GOT3 (cell line): ENCODE measurements at places on chromosomes 3 and 15.

DNA sequence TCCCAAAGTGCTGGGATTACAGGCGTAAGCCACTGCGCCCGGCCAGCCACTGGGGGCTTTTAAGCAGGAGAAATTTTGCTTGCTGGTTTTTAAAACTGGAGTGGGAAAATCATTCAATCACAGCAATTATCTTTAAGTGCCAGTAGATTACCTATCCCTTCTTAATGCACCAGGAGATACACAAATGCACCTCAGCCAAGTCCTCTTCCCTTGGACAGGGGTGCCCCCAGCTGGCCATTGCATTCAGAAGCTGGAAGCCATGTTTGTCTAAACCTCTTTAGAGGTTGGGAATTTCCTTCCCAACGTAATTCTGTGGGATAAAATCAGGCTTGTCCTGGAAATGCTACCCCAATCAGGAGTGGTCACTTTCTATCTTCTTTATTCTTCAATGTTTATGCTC, 26.6 kb downstream of the MIX23 start:
- no peak for DNase-seq

GRCh38 chr3:184630861-184631471, 69.4 kb downstream of the EPHB3 start:
- no peak for DNase-seq

GRCh38 chr3:176469694-176470205, 727.5 kb downstream of the TBL1XR1 start:
- no peak for DNase-seq

DNA sequence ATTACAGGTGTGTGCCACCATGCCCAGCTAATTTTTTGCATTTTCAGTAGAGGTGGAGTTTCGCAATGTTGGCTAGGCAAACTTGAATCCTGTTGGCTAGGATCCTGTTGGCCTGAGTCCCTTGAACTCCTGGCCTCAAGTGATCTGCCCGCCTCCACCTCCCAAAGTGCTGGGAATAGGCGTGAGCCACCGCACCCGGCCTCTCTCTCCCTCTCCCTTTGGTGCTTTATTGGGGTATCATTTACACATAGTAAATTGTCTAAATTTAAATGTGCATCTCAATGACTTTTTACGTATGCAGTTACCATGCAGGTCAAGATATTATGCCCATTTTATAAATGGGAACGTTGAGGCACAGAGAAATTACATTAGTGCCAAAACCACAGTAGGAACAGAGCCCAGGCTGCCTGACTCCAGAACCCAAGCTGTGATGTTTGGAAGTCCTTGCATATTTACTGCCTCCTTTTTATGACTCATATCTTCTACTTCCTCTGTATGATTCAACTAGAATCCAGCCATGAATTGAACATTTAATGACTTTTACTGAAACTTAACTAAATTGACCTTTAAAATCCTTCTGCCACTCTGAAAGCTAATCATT, 34.0 kb upstream of the RPP14 start:
- no peak for DNase-seq

GRCh38 chr3:15708882-15709677, 88.7 kb downstream of the ANKRD28 start:
- no peak for DNase-seq

DNA sequence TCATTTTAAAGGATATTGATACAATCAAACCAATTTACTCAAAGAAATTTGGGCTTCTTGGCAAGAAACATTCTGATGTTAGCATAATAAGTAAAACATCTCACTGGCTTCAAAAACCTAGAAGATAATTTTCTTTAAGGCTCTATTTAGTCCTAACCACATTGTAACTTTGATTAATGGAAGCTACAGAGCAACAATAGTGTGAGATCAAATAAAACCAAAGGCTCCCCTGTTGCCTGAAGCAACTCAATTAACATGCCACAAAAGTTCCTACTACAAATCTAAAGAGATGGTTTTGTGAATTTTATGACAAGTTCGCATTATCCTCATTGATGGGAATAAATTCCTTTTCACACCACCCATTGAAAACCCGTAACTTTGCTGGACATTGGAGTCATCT, 5.9 kb downstream of the DPH6 start:
- no peak for DNase-seq

GRCh38 chr3:99645277-99646106, 7.1 kb downstream of the COL8A1 start:
- no peak for DNase-seq

DNA sequence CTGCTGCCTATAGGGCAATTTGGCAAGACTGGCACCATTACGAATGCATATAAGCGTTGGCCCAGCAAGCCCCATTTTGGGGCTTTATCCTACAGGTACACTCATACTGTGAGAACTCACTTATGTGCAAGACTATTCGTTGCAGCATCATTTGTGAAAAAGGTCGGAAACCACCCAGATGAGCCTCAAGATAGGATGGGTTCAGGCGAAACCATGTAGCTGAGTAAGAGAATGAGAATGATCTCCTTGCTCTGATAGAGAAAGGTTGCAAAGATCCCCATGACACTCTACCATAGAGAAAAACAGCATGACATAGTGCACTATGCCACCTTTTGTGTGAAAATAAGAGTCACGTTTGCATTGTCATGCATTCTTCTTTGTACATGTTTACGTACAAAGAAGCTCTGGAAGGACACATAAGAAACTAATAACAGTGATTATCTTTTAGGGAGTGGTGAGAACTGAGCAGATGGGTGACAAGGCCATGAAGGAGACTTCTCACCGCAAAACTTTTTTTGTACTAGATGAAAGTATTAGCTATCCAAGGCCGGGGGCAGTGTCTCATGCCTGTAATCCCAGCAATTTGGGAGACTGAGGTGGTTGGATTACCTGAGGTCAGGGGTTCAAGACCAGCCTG, 50.0 kb downstream of the RHCG start:
- no peak for DNase-seq

DNA sequence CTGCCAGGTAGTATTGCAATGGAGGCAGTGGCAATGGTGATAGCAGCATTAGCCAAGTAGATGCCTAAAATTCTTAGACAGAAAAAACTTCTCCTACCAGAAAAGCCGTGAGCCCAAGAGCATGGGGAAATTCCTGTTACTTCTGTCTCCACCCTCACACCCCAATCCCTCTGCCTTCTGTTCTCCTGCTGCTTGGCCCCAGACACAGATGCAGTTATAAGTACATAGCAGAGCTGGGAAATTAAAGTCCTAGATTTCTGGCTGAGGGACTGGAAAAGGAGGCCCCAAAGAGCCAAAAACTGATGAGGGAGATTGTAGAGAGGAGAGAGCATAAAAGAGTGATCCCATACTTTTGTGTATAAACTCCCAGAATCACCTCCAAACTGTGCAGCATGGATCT, 166.9 kb downstream of the SMAD6 start:
- no peak for DNase-seq

DNA sequence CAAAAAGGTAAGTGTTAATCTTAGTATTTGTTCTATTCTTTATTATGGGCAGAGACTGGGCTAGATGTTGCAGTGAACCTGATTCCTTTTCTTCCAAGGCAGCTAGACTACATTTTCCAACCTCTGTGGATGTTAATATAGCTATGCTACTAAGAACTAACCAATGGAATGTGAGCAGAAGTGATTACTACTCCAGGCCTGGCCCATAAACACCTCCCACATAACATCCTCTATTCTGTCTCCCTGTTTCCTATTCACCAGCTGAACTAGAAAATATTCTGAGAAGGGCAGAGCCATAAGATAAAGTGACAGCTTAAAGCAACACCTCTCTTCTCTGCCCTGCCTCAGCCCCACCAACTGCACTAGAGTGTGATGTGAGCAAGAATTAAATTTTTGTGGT, 29.4 kb downstream of the CD200R1L start:
- DNase-seq, result no peak

DNA sequence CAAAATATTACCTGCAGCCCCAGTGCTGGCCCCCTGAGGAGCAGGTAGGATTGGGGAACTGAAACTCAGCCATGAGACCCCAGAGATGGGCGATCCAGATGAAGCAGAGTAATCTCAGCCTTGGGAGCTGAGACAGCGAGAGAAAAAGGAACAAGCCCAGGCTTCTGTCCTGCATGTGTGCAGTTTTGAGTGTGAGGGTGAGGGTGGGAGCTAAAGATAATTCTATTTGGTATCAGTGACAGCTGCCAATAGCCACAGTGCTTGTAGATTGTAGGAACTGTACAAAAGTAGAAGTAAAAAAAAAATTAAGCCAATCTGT, 5.9 kb downstream of the ATP8B4 start:
- DNase-seq, result no peak

DNA sequence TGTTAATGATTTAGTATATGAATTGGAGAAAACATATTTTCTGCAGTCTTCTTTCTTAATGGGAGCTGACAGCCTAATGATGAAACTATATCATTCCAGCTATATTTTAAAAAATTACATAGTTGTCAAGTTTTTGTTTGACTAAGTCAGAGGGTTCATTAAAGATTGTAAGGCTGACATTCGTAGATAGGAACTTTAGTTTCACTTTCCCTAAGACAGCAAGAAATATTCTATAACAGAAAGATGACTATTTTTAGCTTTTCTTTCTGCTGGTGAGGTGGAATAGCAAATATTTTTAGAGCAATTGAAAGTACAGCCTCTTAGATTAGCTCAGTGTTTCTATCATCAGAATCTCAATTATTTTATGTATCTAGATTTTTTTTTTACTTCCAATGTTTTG, 60.2 kb downstream of the PIAS1 start:
- no peak for DNase-seq

GRCh38 chr3:121463745-121464144, 82.0 kb downstream of the POLQ start:
- DNase-seq, result no peak

GRCh38 chr3:192917028-192917403, 640 bp downstream of the MB21D2 start:
- no peak for DNase-seq

DNA sequence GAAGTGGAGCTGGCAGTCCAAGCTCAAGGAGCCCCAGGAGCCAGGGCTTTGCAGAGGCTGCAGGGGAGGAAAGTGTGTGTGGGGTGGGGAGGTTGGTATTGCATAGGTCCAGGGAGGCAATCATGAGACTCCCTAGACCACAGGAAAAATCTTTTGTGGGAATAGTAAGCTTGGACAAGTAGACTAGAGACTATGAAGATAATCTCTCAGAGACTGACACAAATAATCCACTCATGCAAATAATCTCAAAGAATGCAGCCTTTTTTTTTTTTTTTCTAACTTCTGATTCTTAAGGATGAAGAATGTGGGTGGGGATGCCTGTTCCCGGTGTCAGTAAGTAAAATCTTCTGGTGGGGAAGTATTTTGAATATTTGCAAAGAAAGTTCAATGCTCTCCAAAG, 113.7 kb downstream of the GREM1 start:
- no peak for DNase-seq

DNA sequence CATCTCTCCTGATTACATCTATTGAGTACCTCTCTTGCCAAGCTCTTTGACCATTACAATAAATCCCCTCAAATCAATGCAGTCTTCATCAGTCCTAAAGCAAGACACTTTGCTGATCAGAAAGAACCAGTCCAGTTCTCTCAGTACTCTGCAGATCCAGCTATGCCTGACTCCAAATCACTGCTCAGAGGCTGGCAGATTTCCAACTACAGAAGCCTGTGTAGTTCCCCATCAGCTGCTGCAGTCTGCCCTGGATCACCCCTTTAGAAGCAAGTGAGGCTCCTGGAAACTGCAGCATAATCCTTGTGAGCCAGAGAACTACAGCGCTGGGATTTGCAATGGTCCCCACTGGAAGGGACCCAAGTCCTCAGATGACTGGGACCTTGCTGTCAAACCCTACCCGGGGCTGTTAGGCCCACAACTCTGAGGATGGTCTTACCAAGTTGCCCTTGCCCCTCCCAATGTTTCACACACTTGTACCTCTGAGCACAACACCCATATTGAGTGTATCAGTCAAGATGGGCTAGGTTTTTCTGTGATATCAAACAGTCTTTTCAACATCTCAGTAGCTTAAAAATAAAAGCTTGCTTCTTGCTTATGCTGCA, 81.9 kb upstream of the TOPAZ1 start:
- no peak for DNase-seq

DNA sequence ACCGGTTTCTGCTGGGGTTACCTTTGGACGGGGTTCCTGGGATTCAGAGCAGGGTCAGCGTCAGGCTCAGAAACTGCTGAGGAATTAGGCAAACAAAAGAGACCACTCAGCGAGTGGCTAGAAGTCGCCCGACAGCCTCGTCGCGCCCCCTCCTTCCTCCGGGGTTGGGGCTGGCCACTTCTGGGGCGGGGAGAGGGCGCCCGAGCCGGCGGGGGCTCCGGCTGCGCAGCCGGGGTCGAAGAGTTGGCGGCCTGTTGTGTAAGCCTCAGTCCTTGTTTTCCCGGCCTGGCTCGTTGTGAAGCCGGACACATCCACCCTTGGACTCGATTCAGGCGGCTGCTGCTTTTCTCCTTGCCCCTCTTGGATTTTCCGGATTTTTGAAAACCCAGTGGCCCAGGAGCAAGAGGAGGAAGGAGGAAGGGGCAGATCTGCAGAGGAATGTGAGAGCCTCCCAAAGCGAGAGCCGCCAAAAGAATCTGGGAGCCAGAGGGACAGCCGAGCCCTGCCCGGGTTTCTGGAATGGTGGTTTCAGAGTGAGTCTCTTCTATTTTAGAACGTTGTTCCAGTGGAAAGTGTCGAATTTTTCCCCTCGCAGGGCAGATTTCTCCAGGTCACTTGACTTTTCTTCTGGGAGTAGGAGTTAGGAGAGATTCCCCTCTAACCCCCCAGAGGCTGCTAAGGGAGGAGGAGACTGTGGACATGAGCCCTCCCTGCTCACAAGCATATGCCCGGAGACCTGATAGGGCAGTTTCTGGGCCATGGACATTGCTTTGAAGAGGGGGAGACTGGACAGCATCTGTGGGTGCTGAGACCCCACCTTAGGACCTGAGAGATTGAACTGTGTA, 666 bp downstream of the SNX33 start:
- no peak for DNase-seq

DNA sequence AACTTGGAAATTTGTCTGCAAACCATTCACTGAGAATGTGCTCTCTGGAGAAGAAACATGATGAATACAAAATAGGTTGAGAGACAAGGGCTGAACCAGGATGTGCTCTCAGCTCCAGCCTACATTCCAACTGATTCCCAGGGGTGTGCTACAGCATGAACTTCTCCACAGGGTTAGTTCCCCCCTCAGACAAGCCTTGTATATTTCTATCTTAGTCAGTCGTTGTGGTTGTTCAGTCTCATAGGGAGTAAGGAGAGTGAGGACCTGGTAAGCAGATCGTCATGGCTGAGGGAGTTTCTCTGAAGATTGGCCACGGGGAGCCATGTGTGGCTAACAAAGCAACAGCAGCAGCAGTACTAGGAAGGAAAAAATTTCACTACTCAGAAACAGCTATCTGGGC, 919.7 kb upstream of the CADM2 start:
- DNase-seq, result no peak

DNA sequence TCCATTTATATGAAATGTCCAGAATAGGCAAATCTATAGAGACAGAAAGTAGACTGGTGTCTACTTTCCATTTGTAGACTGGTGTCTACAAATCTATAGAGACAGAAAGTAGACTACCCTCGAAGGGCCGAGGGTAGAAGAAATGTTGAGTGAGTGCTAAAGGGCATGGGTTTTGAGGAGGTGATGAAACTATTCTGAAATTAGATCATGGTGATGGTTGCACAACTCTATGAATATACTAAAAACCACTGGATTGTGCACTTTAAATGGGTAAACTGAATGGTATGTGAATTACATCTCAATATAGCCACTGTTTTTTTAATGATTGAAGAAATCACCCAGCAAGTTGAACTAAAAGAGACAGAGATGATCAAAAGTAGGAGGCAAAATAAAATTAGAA, 27.9 kb downstream of the TP53BP1 start:
- no peak for DNase-seq
